ENCODE measurements at places on chromosomes 6 and 20. TPM values are rescaled to one million over a fixed set of nuclear protein-coding genes. Genes with fewer than 3 reads are reported as not detected.

Gene SRSF6
- total RNA-seq: 145 TPM

DNA sequence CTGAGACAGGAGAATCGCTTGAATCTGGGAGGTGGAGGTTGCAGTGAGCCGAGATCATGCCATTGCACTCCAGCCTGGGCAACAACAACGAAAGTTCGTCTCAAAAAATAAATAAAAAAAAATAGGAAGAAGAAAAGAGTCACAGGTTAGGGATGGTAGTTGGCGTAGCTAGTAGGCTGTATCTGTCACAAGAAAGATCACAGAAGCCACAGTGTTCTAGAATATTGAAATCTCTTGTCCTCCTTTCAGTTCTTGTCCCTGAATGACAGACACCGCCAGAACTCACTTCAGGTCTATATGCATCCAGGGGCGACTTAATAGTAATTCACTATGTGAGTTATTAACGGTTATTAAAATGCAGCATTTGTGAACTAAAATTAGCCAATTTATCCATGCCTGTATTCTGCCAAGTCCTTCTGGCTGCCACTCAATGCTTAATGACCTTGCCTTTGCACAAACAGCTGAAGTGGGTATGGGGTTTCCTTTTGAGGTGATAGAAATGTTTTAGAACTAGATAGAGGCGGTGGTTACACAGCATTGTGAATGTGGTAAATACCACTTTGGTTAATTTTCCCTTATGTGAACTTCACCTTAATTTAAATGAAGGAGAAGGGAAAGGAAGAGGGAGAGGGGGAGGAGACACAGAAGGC is 41.3 kb upstream of the ZMYND8 start:
- DNase-seq: no peak

DNA sequence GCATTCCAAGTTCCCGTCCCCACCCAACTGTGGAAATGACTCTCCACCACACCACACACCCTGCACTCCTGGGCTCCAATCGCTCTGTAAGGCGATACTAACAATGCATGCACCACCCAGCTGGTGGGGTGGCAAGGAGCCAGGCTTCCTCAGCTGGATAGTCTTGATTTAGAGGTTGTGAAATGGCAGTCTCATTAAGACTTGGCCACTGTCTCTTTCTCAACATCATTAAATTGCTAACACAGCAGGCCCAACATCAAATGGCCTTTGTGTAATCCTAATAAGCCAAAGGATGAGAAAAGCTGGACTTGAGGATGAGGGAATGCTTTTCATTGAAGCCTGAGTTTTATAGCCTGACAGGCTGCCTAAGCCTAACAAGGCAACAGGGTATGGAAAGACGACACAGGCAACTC is 223.7 kb downstream of the GMDS start:
- peak; percentile 68 for DNase-seq

DNA sequence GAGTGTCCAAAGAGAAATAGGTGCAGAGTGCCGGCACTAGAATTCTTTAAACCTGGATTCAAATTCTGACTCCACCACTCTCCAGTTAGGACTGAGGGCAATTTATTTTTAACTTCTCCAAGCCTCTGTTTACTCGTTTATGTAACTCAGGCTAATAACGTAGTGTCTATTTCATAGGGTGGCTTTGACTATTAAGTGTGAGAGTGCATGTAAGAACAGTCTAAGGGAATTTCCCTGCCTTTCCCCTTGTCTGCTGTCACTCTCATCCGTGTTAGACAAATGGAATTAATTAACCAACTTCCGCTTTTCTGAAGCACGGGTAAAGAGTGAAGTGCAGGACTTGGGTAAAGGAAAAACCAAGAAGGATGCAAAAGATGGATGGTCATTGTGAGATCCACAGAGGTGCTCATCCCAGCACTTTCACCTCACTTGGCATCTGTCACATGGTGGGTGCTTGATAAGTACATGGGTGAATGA is 4.1 kb upstream of the ZKSCAN8 start:
- no peak for DNase-seq

DNA sequence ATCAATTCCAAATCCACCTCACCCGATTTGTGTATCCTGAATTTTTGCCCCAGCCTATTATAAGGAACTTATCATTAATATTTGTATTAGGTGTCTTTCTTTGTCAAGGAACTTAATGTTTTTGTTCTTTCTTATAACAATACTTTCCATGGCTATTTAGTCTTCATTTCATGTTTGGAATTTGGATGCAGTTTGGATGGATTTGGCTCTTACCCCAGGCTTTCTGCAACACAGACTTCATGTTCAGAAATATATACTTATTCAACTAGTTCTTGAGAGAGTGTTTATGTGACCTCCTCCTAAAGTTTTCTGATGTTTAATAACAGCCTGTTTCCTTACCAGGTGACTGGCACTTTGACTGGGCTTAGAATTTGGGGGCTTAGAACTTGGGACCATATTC is 35.9 kb upstream of the TOX2 start:
- no peak for DNase-seq

Gene PAQR8
- total RNA-seq: 5.8 TPM

DNA sequence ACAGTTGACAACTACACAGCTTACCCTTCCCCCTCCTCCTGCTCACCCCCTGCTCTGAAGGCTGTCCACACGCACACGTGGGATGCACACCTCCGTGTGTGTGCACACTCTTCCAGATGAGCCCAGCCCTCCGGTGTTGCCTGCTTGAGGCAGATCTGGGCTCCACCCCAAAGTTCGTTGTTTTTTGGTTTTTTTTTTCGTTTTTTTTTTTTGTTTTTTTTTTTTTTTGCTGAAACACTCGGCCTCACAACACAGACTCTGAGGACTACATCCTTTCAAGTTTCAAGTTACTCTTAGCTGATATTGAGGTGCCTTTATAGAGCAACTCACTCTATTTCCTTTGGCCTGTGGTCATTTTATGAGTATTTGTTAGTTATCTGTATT is 88.2 kb downstream of the RREB1 start:
- no peak for DNase-seq

All from upper lobe of right lung (tissue), 1 donor.